Activated naive CD4-positive, alpha-beta T cell treated with anti-CD3 and anti-CD28 coated beads, Interleukin-2, amount 10 ng/mL, durations not matched to agents 7 days and 5 days (primary cell): ENCODE measurements at places on chromosomes 1 and 21.

DNA sequence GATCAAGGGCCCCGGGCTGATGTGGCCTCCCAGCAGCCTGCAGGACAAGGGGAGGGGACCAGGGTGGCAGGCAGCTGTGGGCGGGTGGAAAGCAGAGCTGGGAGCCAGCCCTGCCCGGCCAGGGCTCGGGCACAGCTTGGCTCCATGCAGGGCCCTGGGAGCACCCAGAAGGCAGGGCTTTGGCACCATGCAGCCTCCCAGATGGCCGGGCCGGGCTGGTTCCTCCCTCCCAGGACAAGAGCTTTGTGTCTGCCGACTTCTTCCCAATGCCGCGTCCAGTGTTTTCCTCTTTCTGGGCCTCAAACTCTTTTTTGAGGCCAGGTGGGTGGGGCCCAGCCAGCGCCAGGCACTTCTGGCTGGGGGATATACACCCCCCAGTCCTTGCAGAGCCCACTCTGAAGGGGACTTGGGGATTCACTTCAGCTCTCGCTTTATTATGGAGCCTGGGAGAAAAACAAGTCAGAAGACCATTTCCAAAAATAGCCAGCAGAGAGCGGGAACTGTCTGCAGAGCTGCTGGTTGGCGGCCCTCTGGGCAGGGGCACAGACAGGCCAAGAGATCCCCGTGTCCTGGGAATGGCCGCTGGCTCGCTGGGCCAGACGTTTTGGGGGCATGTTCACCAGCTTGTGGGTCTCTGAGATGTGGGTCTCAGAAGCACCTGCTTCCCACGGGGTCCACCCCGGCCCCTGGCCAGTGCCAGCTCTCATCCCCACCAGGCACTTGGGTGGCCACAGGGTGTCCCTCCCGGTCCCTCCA is 103.8 kb upstream of the ARHGEF16 start:
- DNase-seq, result no peak

- DNase-seq, result no peak
Measured at GRCh38 chr1:159229260-159229885, 24.7 kb downstream of the ACKR1 start.

- DNase-seq, result no peak
Measured at GRCh38 chr1:23966973-23967493, 7.4 kb downstream of the PNRC2 start.

DNA sequence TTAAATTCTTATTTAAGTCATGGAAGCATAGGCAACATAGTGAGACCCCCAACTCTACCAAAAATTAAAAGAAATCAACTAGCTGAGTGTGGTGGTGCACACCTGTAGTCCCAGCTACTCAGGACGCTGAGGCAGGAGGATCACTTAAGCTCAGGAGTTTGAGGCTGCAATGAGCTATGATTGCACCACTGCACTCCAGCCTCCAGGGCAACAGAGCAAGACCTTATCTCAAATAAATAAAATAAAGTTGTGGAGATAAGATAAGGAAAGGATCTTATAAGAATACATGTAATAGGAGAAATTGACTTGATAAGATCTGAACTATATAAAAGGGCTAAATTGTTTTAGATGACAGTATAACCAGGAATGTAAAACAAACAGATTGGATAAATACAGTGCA is 2.3 kb upstream of the BATF3 start:
- no peak for DNase-seq

GRCh38 chr1:230328342-230329015 is 97.7 kb downstream of the PGBD5 start:
- DNase-seq, result no peak
